ENCODE measurements at places on chromosomes 13 and 19. TPM values are rescaled to one million over a fixed set of nuclear protein-coding genes. Genes with fewer than 3 reads are reported as not detected.

- no peaks in the 10 kb centered on the region for H3K36me3 ChIP-seq
- H3K27ac ChIP-seq: peak overlapping the region; percentile 100
- no peaks in the 10 kb centered on the region for H3K27me3 ChIP-seq
- H3K4me3 ChIP-seq: peak overlapping the region; percentile 86
Observed at GRCh38 chr19:13846557-13847406, 30.2 kb upstream of the NANOS3 start.

GRCh38 chr19:36688058-36688457, 646 bp downstream of the ZNF567 start:
- H3K27me3 ChIP-seq: peaks cover 3% of the 10 kb centered on the region
- peaks cover 61% of the 10 kb centered on the region for H3K36me3 ChIP-seq
- DNase-seq: no peak
- peaks cover 21% of the 10 kb centered on the region for H3K4me1 ChIP-seq
- peak overlapping the region; percentile 99 for H3K27ac ChIP-seq

GRCh38 chr13:40146611-40147117, 491.2 kb downstream of the COG6 start:
- peaks cover 23% of the 10 kb centered on the region for H3K4me1 ChIP-seq
- H3K27ac ChIP-seq: peak overlapping the region; percentile 28
- no peak for DNase-seq
- H3K36me3 ChIP-seq: no peaks in the 10 kb centered on the region
- no peak overlapping the region for H3K4me3 ChIP-seq

DNA sequence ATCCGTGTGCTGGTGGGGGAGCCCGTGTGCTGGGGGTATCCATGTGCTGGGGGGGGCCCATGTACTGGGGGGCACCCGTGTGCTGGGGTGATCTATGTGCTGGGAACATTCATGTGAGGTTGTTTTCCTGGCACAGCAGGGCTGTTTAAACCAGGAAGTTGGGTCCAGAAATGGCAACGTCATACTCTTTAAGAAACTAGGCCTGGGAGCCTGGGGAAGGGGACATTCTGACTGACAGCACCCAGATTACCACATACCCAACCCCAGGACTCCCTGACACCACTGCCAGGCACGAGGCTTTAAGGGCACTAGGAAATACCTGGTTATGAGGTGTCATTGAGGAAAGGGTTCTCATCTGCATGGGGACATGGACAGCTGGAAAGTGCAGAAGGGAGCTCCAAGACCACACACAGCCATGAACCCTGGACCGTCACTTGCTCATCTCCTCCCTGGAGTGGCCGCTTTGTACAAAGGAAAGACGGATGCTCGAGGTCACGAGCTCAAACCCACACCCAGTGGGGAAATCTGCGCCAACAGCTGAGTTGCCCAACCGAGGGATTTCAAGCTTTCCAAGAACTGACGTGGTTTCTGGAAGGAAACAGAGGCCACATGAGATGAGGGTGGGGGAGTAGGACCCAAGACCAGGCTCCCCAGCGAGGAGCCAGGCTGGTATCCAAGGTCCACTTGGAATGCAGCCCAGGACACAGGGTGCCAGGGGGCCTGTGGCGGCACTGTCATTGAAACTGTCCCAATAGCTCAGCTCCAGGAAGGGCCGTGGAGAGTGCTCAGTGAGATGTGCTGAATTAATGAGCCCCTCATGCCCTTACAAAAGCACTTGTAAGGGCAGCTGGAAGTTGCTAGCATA, 40.9 kb downstream of the RAB20 start:
- no peak for DNase-seq
- no peaks in the 10 kb centered on the region for H3K27me3 ChIP-seq
- H3K36me3 ChIP-seq: no peaks in the 10 kb centered on the region
- H3K4me1 ChIP-seq: peaks cover 9% of the 10 kb centered on the region
- H3K27ac ChIP-seq: no peak overlapping the region
- H3K4me3 ChIP-seq: no peak overlapping the region

- no peaks in the 10 kb centered on the region for H3K27me3 ChIP-seq
- no peak for DNase-seq
- no peaks in the 10 kb centered on the region for H3K36me3 ChIP-seq
- no peak overlapping the region for H3K4me3 ChIP-seq
- H3K27ac ChIP-seq: no peak overlapping the region
Observed at GRCh38 chr13:93660391-93661063, 433.9 kb downstream of the GPC6 start.

GRCh38 chr19:13670846-13671245, 93.5 kb upstream of the MRI1 start:
- no peak overlapping the region for H3K4me3 ChIP-seq
- H3K27ac ChIP-seq: no peak overlapping the region
- H3K36me3 ChIP-seq: no peaks in the 10 kb centered on the region
- DNase-seq: no peak

- no peak overlapping the region for H3K4me3 ChIP-seq
- H3K27ac ChIP-seq: no peak overlapping the region
- H3K27me3 ChIP-seq: peaks cover 3% of the 10 kb centered on the region
- H3K36me3 ChIP-seq: no peaks in the 10 kb centered on the region
- H3K4me1 ChIP-seq: peaks cover 4% of the 10 kb centered on the region
Observed at GRCh38 chr13:29702912-29703351, 107.4 kb upstream of the SLC7A1 start.

DNA sequence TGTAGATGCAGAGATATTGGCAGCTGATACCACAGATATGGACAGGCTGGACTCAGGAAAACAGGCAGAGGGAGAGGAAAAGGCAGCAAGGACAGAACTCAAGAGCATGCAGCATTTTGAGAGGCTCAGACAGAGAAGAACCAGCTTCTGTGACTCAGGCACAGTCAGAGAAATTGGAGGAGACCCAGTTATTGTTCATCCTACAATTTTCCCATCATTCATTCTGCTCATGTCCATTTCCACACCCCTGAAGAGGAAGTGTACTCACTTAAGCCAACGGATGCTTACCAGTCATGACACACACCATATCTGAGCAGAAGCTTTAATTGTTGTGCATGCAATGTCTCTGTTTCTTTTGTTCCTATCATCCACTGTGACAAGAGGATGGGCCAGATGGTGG, 359.8 kb upstream of the HTR2A start:
- no peak overlapping the region for H3K4me3 ChIP-seq
- H3K27ac ChIP-seq: no peak overlapping the region
- H3K4me1 ChIP-seq: no peaks in the 10 kb centered on the region

DNA sequence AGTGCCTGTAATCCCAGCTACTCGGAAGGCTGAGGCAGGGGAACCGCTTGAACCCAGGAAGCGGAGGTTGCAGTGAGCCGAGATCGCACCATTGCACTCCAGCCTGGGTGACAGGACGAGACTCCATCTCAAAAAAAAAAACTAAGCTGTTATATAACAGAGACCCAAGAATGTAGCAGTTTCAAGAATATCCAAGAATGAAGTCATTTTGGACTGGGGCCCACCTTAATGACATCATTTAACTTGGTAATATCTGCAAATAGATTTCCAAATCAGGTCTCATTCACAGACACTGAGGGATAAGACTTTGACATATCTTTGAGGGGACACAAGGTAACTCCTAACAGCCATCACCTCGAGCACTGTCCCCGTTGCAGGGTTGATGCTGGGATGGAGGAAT, 36.5 kb upstream of the MRI1 start:
- H3K4me1 ChIP-seq: peaks cover 4% of the 10 kb centered on the region
- peak overlapping the region; percentile 39 for H3K27ac ChIP-seq
- no peak for DNase-seq
- no peaks in the 10 kb centered on the region for H3K36me3 ChIP-seq
- H3K4me3 ChIP-seq: no peak overlapping the region

- H3K4me3 ChIP-seq: no peak overlapping the region
- H3K4me1 ChIP-seq: no peaks in the 10 kb centered on the region
- no peaks in the 10 kb centered on the region for H3K27me3 ChIP-seq
- no peak overlapping the region for H3K27ac ChIP-seq
Observed at GRCh38 chr13:22298530-22298929, 627.7 kb downstream of the FGF9 start.

GRCh38 chr19:14080887-14081796, 4.4 kb downstream of the C19orf67 start:
- H3K27ac ChIP-seq: peak overlapping the region; percentile 93
- peak; percentile 99 for DNase-seq
- peaks cover 6% of the 10 kb centered on the region for H3K4me1 ChIP-seq
- no peaks in the 10 kb centered on the region for H3K27me3 ChIP-seq
- peak overlapping the region; percentile 95 for H3K4me3 ChIP-seq

DNA sequence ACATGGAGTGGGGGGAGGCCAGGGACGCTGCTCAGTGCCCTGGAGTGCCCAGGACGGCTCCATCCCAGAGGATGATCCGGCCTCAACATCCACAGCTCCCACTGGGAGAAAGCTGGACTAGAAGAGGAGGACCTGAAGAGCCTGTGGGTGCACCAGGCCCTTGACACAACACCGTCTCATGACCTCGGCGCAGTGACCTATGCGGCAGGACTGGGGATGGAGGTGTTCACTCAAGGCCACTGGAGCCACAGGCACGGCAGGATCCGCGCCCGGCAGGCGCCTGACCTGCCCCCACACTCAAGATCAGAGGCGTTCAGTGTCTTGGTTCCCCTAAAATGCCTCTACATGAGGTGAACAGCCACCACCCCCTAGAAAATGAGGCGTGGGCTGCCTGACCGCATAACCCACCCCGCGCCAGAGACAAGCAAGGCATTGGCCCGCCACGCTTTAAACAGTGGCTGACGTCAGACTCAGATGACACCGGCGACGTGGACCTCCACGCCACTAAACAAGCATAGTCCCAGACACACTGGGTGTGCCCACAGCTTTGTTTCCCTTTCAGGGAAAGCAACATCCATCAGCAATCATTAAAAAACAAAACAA, 8.0 kb downstream of the SGTA start:
- no peak for DNase-seq
- H3K36me3 ChIP-seq: peaks cover 6% of the 10 kb centered on the region
- peak overlapping the region; percentile 63 for H3K27ac ChIP-seq
- H3K4me3 ChIP-seq: peak overlapping the region; percentile 9
- H3K4me1 ChIP-seq: peaks cover 20% of the 10 kb centered on the region
- H3K27me3 ChIP-seq: no peaks in the 10 kb centered on the region

DNA sequence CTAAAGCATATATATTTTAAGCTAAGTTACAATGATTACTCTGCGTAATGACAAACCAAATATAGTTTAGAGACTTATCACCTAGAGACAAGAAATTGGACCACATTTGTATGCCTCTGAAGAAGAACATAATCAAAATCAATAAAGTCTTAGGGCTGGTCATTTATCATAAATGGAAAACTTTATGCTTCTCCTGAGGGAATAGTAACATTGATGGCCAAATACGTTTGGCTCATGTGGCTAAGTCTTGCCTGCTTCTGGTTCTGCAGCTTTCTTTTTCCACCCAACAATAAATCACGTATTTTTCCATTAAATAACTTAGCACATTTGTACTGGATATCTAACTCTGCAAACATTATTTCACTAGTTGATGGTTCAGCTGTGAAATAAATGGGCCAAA, 458.4 kb downstream of the SLITRK1 start:
- no peak overlapping the region for H3K4me3 ChIP-seq
- no peaks in the 10 kb centered on the region for H3K36me3 ChIP-seq
- no peaks in the 10 kb centered on the region for H3K27me3 ChIP-seq
- no peak for DNase-seq
- no peak overlapping the region for H3K27ac ChIP-seq
- no peaks in the 10 kb centered on the region for H3K4me1 ChIP-seq

DNA sequence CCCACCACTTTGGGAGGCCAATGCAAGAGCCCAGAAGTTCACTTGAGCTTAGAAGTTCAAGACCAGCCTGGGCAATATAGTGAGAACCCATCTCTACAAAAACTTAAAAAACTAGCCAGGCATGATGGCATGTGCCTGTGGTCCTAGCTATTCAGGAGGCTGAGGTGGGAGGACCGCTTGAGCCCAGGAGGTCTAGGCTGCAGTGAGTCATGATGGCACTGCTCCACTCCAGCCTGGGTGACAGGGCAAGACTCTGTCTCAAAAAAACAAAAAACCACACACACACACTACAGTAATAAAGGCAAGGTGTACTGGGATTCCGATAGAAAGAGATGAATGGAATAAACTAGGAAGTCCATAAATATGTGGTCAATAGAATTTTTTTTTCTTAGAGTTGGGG, 35.6 kb downstream of the CYP2F1 start:
- no peaks in the 10 kb centered on the region for H3K27me3 ChIP-seq
- no peak for DNase-seq
- no peak overlapping the region for H3K27ac ChIP-seq
- no peaks in the 10 kb centered on the region for H3K4me1 ChIP-seq
- H3K36me3 ChIP-seq: no peaks in the 10 kb centered on the region

DNA sequence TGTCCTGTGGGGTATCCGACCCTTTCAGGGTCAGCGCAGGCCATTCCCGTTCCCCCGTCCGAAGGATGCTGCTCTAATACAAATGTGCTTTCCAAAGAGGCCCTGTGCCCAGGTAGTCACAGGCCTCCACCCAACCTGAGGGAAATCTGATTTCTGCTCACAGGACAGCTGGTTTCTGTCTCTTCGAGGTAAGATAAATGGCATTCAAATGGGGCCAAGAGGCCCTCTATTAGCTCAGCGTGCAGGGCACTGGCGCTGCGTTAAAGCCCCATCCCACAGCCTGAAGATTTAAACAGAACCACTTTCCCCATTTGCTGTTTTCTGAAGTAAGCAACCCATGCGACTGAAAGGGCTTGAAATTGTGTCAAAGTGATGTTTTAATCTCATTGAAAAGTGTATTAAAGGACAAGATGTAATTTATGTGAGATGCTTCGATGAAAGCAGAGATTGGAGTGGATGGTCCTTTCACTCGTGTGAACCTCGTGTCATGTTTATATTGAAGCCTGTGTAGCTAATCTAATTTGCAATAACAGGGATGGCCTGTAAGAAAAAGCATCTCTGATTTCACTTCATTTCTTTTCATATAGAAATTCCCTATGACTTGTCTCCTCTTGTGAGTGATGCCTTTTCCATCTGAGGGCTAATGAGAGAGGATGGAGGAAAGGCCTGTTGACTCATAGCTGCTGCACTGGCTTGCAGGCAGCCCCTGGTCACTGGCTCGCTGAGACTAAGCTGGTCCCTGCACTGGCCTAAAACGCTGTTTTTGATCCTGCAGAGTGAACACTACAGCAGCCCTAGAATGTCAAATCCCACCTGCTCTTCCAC, 7.3 kb upstream of the SOX1 start:
- H3K4me1 ChIP-seq: peaks cover 6% of the 10 kb centered on the region
- H3K36me3 ChIP-seq: no peaks in the 10 kb centered on the region
- peak overlapping the region; percentile 71 for H3K4me3 ChIP-seq
- no peak for DNase-seq

DNA sequence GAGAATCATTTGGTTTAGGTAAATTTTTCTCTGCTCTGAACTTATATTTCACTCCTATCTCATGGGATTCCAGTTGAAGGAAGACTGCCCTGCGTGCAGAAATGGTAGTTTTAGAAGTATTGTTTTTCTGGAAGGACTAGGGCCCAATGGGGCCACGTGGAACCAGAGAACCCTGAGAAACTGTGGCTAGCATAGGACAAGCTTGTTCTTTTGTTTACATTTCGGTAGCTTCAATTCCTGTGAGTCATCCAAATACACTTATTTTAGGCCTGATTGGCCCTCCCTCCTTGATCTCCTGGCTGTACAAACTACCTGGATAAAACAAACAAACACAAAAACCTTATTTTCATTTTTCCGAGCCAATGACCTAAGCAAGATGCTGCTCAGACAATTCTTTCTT, 124.0 kb downstream of the ITGBL1 start:
- no peak overlapping the region for H3K4me3 ChIP-seq
- peaks cover 11% of the 10 kb centered on the region for H3K4me1 ChIP-seq
- peaks cover 11% of the 10 kb centered on the region for H3K27me3 ChIP-seq
- H3K36me3 ChIP-seq: no peaks in the 10 kb centered on the region
- no peak overlapping the region for H3K27ac ChIP-seq

The HTR2A gene
- total RNA-seq: not detected

The APLP1 gene
- 43.3 TPM for total RNA-seq

The TEKTIP1 gene
- 3.4 TPM for total RNA-seq

The CGB8 gene
- total RNA-seq: 9.4 TPM

The NXNL1 gene
- not detected for total RNA-seq

The SHC2 gene
- total RNA-seq: 40.5 TPM

The SYCN gene
- total RNA-seq: not detected

The FGF14 gene
- total RNA-seq: 4.2 TPM

The ATCAY gene
- total RNA-seq: 3.3 TPM

The ZNF653 gene
- 13.4 TPM for total RNA-seq
